ENCODE measurements at places on chromosomes 1 and 21.

- no peak for DNase-seq
Measured at GRCh38 chr1:207938016-207938415, 27.1 kb upstream of the CD34 start.

DNA sequence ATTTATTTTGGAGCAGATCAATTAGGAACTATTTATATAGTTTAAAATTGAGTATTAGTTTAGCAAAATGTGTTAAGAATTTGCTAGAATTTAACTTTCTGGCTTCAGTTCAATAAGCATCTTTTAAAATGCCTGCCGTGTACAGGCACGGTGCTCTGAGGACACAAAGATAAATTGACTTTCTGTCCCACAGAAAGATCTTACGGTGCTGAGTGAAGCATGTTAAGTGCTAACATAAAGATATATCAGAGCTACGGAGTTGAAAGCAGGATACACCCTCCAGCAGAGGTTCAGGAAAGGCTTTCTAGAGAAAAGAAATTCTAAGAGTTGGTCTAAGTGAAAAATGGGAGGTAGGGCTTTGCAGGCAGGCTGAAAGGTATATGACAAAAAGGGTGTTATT is 305.4 kb downstream of the GRIK1 start:
- DNase-seq, result no peak

DNA sequence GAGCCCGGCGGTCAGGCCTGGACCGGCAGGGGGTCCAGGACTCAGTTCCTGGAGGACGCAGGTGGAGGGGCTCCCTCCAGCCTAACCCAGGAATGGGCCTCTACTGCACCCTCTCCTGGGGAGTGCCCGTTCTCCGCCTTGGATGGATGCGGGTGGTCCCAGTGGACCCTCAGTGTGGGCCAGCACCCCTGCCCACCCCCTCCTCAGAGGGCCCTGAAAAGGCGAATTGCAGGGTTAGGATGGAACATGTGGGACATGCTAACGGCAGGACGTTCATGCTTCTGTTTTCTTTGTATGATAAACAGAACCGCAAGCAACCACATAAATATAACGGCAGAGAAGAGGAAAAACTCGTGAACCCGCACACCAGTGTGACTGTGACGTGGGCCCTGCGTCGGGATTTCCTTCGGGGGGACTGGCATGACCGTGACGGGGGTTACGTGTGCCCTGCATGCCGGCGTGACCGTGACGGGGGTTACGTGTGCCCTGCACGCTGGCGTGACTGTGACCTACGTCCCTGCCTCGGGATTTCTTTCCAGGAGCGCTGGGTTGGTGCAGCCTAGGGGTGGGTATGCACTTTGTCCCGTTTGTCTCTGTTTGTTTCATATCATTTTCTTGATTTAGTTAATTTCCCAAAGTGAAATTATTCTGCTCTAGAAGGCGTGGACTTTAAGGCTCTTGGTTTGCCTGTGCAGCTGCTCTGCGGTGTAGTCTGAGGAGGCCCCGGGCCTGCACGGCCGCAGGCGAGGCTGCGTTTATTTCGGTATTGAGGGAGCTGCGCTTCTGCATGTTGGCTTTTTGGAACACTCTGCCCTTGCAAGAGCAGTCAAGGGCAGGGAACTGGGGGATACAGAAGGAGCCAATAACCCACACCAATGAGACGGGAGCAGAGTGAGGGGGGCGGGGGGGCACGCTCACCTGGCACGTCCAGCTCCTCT is 3.1 kb downstream of the FTCD start:
- DNase-seq, result no peak

DNA sequence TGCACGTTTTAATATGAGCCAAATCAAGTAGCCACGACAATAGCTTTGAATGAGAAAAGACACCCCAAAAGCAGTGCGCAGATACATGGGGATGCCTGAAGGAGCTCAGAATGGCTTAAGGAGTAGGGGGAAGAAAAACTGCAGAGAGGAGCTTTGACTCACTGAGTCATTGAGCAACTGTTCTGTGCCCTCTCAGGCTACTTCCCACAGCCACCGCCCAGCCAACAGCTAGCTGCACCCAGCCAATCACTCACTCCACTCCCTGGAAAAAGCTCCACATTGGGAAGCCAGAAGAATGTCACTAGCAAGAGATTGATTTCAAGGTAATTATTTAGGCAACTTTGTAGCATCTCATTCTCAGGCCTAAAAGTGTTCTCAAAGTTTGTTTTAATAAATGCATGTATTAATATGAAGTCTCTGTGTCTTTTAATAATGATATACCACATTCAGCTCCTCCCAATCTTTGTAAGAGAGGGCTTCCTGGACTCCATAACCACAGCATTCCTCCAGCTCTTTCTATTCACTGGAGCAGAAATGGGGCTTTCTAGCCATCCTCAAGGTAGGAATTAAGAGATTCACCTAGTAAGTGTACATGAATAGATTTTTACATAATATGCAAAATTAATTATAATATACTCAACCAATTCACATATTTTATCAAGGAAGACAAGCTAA is 16.8 kb downstream of the DUSP10 start:
- DNase-seq, result no peak

GRCh38 chr1:39760074-39761008 is 10.8 kb downstream of the OXCT2 start:
- no peak for DNase-seq

DNA sequence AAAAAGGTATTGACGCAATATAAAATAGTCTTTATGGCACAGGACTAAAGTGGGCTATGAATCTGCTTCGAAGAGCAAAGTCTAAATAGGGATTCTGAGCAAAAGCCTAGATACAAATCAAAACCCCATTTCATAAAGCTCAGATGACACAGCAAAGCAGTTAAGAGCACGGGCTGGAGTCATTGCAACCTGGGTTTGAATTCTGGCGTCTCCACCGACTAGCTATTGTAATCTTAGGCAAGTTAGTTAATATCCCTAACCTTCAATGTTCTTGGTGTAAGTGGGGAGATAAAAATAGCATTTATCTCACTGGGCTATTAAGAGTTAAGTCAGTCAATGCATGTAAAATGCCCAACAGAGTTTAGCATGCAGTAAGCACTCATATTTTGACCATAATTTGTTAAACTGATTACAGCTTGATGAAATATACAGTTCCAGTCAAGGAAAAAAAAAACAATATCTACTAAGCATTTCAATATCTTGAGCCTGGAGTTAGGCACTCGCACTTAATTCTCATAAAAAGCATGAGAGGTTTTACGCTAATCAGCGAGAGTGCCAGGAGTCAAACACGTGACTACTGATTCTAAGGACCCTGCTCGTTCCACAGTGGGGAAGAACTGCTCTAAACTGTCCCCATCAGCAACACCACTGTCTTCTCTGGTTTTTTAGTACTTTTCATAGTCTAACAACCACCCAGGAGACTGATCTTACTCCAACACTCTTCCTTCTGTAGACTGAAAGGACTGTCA is 75.5 kb downstream of the JAK1 start:
- DNase-seq, result no peak

DNA sequence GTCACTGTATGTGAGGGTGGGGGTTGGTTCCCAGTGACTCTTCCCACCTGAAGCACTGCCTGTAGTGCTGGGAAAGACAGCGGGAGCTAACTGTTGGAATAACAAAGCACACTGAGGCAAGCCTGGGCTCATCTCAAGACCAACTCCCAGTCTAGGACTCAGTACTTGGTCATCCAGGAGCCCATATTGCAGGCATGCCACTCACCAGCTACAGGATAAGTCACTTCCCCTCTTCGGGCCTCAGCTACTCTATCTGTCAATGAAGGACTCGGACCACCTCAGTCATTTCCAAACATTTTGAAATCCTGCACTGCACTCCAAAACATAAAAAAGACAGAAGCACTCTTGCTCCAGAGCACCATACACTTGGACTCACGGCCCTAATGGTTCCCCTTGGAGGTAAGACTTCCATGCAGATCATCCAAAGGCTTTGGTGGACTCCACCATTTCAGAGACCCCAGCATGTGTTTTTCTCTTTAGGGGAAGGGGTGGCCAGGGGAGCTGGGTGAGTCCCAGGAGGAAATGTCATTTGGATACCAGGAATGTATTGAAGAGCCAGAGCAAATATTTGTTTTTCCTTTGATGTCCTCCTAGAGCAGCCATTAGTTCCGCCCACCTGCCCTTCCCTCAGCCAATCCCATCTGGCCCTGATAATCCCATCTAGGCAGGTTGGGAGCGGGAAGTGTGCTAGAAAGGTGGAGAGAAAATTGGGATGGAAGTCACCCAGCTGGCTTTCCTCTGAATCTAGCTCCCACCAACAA is 3.1 kb downstream of the NUAK2 start:
- DNase-seq, result no peak
